ENCODE measurements at places on chromosomes 12 and 14. TPM values are rescaled to one million over a fixed set of nuclear protein-coding genes. Genes with fewer than 3 reads are reported as not detected.

GRCh38 chr12:104752016-104752415, 206.1 kb downstream of the SLC41A2 start:
- DNase-seq, result no peak

DNA sequence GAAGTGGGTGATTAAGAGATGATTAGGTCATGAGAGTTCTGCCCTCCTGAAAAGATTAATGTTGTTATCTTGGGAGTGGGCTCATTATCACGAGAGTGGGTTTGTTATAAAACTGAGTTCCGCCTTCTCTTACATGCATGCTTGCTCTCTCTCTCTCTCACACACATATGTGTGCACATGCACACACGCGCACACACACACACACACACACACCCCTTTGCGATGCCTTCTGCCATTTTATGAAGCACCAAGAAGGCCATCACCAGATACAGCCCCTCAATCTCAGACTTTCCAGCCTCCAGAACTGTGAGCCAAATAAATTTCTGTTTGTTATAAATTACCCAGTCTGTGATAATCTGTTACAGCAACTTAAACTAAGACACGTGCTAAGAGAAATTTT, 5.7 kb upstream of the SLC41A2 start:
- DNase-seq, result no peak

The EFS gene
- total RNA-seq, result not detected

DNA sequence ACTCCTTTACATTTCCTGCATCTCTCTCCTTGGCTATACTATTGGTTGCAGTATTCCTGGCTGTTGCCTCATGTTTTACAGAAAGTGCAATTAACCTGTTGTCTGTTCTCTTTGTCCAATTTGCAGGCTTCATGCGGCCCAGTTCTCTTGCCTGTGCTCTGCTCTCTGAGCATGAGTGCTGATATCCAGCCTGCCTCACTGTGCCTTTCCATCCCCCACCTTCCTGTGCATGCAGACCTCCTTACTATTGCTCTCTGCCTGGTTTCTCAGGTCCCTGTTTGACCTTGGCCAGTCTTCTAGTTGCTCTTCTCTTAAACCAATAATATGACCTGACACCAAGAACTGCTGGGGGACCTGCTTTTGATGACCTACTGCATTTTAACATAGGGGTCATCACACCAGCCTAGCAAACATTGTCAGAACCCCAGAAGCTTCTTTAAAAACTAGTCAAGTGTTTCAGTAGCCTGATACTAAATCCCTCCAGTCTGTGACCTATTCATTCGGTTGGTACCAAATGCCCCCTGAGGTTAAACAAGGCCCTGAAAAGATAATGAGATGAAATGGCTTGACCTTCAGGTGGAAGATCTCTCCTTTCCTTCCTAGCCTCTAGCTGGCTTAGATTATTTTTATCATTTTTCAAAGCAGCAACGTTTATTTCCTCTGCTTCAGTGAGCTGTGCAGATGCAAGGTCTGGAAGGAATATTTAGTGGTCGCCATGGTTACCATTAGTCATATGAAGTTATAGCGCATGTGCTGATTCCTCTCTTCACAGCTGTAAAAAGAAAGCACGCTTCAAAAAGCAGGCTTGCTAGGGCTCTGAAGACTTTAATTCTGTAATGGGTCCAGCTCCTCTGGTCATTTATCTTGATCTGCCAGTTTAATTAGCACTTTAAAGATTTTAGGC, 216.5 kb downstream of the PHLDA1 start:
- no peak for DNase-seq

DNA sequence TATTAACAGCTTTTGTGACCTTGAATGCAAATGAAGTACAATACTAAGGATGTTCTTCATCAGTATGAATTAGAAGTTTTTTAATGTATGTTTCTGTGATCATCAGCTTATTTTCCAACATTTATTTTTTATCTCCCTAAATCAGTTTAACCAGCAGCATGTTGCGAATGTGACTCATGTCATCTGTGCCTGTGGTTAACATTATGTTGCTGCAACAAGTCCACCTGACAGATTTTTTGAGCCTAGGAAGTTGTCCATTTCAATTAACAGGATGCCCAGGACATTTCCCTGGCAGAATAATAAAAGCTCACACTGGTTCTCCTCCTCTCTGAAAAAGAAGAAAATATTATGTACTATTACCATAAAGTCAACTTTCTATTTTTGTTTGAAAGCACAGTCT, 155.5 kb downstream of the SYT1 start:
- DNase-seq, result no peak

GRCh38 chr12:13128291-13128965, 25.0 kb upstream of the GSG1 start:
- DNase-seq, result no peak

The TUNAR gene
- 0.10 TPM for total RNA-seq

The SERPINA6 gene
- not detected for total RNA-seq

DNA sequence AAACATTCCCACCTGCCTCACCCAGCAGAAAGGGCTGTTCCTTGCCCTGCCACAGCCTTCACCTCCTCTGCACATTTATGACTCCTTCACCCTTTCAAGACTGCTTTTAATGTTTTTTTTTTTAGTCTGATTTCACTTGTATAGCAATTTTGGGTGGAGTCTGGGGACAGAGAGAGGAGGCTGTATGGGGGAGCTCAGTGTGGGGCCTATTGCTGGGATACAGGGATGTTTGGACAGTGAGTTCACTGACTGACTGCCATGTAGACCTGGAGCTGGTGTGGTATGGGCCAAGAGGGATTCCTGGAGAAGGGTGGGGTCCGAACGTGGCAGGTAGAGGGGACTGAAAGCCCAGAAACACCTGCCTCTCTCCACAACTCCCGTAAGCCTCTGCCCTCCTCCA, 1.9 kb upstream of the KRT85 start:
- no peak for DNase-seq

The TROAP gene
- total RNA-seq, result 50.0 TPM

- DNase-seq, result no peak
Observed at GRCh38 chr14:89748004-89748403, 206.5 kb downstream of the EFCAB11 start.

- DNase-seq, result no peak
Observed at GRCh38 chr14:105508601-105509000, 17.6 kb downstream of the TEDC1 start.

The RDH16 gene
- total RNA-seq, result 0.08 TPM

The MEG3 gene
- total RNA-seq, result 62.4 TPM

The ATG14 gene
- 7.1 TPM for total RNA-seq

DNA sequence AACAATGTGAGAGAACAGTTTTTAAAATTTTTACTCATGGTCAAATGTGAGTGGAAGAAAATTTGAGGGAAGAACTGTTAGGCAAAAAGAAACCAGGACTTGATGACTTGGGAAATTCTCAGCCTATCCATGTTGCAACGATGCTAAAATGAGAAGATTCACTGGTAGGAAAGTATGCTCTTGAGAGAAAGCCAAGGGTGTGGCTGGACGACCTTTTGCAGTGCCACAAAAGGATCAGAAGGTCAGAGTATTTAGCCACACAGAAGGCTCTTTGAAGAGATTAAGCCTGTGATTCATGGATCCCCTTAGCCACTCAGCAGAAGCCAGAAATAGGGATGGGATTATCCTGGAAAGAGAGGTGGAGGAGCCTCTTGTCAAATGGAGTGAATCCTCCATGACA, 336.8 kb downstream of the LRIG3 start:
- no peak for DNase-seq

GRCh38 chr14:69906201-69906600, 27.0 kb downstream of the SMOC1 start:
- DNase-seq, result no peak

The RIPK3 gene
- total RNA-seq, result not detected

DNA sequence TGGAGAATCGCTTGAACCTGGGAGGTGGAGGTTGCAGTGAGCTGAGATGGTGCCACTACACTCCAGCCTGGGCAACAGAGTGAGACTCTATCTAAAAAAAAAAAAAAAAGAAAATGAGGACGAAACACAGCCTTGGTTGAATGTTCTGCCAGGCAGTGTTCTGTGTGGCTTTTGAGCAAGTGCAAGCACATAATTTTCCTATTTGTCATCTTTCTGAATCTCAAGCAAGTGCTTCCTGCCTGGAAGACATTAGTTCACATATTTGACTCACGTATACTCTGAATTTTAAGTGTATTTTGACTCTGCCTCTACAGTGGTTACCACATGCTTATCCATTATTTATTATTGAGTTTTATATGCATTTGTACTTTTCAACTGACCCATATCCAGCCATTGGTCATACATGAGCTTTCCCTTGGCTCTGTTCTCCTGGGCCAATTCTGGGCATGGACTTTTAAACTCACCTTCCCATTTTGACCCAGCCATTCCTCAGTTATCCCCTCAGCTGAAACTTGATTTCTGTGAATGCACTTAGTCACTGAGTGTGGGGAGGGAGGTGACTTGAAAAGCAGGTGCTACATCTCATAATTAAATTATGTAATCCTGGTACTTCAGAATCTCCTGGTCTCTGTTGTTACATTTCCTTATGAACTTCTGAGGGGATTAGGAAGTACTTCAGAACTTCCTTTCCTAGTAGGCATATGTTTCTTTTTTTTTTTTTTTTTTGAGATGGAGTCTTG, 8.1 kb downstream of the OR10G2 start:
- no peak for DNase-seq

GRCh38 chr12:110741341-110742095, 1.2 kb downstream of the PPP1CC start:
- no peak for DNase-seq

GRCh38 chr14:90760591-90761316, 55.5 kb downstream of the TTC7B start:
- DNase-seq, result no peak

- DNase-seq, result no peak
Observed at GRCh38 chr12:112546996-112547395, 128.2 kb downstream of the PTPN11 start.

GRCh38 chr12:90987101-90987500, 17.7 kb downstream of the EPYC start:
- DNase-seq, result no peak

DNA sequence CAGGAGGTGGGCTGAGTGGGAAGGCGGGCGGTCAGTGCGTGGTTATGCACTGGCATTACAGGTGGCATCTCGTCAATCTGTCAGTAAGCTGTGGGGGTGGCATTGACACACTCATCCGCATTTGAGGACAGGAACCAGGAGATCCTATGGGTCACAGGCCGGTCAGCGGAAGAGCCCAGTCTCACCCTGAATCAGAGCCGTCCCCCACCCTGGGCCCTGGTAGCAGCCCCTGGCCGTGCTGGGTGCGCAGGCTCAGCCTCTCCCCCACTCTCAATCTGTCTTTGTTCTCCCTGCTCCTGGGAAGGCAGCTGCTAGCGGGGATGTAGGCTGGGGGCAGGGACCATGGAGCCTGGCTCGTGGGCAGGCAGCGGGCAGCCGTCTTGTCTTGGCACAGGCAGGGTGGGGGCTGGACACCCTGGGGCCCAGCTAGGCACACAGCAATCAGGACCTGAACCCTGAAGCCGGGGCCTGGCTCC, 5.1 kb downstream of the INF2 start:
- no peak for DNase-seq

DNA sequence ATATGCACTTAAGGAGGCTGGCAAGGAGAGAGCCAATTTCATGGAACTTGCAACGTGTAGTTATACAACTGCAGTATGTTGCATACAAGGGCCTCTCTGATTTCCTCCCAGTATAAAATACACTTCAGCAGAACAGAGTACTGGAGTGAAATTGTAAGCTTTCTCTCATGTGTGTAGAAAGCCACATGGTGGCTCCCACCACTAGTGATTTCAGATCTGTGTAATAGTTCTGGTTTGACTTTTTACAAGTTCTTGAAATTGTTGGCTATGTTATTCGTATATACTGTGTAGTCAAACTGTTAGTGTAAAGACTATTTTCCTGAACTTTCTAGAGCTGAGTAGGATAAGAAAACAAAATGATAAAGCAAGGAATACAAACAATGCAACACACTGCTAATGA, 16.4 kb upstream of the LMO3 start:
- no peak for DNase-seq

The TCL1B gene
- not detected for total RNA-seq

The RPGRIP1 gene
- total RNA-seq, result 0.28 TPM

The CMTM5 gene
- not detected for total RNA-seq

The VRTN gene
- not detected for total RNA-seq

The RPL10L gene
- not detected for total RNA-seq

The BTBD7 gene
- total RNA-seq, result 24.7 TPM

- no peak for DNase-seq
Observed at GRCh38 chr12:65690477-65690876, 133.8 kb upstream of the HMGA2 start.

- no peak for DNase-seq
Observed at GRCh38 chr12:68667291-68667690, 19.5 kb upstream of the NUP107 start.

The SLC6A13 gene
- 0.57 TPM for total RNA-seq

GRCh38 chr12:17528394-17528793, 561.6 kb downstream of the RERGL start:
- DNase-seq, result no peak

The MSRB3 gene
- 89.7 TPM for total RNA-seq

The RERGL gene
- not detected for total RNA-seq

GRCh38 chr14:22691171-22691570, 47.0 kb upstream of the OR6J1 start:
- no peak for DNase-seq

DNA sequence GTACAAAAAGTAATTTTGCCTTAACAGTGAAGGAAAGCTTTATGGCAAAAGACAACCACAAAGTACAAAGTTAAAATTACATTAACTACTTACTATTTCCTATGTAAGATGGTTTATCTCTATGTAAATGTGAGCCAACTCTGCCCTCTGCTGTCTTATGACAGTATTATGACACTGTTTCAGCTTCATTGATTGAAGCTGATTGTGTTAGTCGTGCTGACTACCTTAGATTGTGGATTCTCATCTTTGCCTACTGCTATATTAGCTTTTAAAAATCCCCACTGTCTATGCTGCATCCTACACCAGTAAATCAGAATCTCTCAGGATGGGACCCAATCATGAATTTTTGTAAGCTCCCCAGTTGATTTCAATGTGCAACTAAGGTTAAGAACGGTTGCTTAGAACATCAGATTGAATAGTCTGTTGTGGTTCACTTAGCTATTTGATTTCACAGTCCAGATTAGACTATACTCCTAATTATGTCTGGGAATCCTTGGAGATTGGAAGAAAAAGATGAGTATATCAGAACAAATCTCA, 12.2 kb upstream of the SPTB start:
- DNase-seq, result no peak

DNA sequence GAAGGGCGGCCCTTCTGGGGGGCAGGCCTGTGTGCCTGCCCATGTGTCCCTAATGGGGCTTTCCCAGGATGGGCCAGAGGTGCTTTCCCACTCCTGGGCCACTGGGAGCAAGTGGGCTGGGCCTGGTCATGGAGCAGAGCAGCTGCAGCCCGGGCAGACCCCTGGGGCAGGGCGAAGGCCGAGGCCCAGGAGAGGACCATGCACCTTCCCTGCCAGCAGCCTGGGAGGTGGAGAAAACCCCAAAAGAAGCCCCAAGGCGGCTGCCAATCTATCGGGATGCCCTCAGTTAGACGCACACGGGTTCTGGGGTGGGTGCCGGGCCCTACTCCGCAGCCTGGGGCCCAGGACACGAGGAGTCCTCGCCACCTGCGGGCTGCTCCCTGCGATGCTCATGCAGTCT, 16.1 kb upstream of the CRIP2 start:
- no peak for DNase-seq

DNA sequence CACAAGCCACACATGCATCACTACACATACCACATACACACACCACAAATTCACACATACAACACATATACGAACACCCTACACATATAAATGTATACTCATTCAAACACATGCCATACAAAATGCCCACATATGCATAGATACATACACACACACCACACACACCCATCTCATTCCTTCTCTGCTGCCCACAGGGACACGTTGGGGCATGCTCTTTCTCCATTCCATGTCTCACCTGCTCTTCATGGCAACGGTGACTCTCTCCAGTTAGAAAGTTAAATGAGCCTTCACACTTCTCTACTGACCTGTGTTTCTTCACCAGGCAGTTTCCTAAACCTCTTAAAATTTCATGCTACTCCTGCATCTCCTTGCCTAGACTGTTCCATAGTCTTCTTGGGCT, 1194.8 kb downstream of the BCL11B start:
- no peak for DNase-seq

All from Panc1 (cell line).